ENCODE measurements at places on chromosomes 7 and 10. TPM values are rescaled to one million over a fixed set of nuclear protein-coding genes. Genes with fewer than 3 reads are reported as not detected.

The NKX1-2 gene
- not detected for total RNA-seq

The CTAGE15 gene
- 0.13 TPM for total RNA-seq

The TRIM8 gene
- 56.8 TPM for total RNA-seq

The GBX1 gene
- total RNA-seq = not detected

The CPN1 gene
- total RNA-seq = not detected

The FAM13C gene
- total RNA-seq = 0.11 TPM

The RTKN2 gene
- total RNA-seq = 0.49 TPM

- no peak for DNase-seq
Measured at GRCh38 chr10:35924759-35925158, 282.7 kb upstream of the FZD8 start.

DNA sequence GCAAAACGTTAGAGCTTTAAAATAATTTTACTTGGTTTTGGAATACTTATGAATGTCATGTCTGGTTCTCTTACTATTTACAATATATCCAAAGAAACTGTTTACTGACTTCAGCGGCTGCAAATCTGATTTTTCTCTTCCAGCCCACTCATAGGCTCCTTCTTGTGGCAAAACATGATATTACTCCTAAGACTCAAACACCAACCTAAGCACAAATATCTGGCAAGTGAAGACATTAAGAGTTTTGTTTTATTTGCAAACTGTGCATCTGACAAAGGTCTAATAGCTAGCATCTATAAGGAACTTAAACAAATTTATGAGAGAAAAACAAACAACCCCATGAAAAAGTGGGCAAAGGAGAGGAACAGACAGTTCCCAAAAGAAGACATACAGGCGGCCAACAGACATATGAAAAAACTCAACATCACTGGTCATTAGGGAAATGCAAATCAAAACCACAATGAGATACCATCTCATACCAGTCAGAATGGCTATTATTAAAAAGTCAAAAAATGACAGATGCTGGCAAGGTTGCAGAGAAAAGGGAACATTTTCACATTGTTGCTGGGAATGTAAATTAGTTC is 20.3 kb upstream of the GJC3 start:
- no peak for DNase-seq

GRCh38 chr7:47636081-47636432 is 54.1 kb upstream of the TNS3 start:
- no peak for DNase-seq

- DNase-seq = no peak
Measured at GRCh38 chr10:75497997-75498883, 66.8 kb downstream of the LRMDA start.

- DNase-seq = no peak
Measured at GRCh38 chr10:49615213-49615612, 1.4 kb downstream of the CHAT start.

- DNase-seq = no peak
Measured at GRCh38 chr10:73839276-73839966, 28.0 kb upstream of the NDST2 start.

GRCh38 chr7:50976064-50976463 is 193.4 kb upstream of the GRB10 start:
- no peak for DNase-seq

GRCh38 chr10:23063045-23063972 is 32.1 kb upstream of the MSRB2 start:
- DNase-seq = no peak

DNA sequence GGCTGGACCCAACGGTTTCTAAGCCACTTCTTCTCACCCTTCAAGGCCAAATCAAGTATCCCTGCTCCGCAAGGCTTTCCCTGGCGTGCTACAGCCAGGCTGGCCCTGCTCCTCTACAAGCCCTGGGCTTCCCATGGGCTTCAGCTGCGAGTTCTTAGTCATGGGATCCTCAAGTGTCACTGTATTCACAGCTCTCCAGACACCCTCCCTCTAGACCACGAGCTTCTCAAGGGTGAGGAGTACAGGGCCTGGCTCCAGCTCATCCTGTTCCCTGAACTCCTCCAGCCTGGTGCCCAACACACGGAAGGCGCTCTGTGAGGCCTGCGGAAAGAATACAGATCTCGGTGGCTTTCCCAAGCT is 38.8 kb downstream of the FAM53B start:
- DNase-seq = no peak

- DNase-seq = no peak
Measured at GRCh38 chr7:100099452-100099851, 1.7 kb downstream of the MCM7 start.

GRCh38 chr7:106901828-106902441 is 36.9 kb downstream of the PIK3CG start:
- DNase-seq = no peak

DNA sequence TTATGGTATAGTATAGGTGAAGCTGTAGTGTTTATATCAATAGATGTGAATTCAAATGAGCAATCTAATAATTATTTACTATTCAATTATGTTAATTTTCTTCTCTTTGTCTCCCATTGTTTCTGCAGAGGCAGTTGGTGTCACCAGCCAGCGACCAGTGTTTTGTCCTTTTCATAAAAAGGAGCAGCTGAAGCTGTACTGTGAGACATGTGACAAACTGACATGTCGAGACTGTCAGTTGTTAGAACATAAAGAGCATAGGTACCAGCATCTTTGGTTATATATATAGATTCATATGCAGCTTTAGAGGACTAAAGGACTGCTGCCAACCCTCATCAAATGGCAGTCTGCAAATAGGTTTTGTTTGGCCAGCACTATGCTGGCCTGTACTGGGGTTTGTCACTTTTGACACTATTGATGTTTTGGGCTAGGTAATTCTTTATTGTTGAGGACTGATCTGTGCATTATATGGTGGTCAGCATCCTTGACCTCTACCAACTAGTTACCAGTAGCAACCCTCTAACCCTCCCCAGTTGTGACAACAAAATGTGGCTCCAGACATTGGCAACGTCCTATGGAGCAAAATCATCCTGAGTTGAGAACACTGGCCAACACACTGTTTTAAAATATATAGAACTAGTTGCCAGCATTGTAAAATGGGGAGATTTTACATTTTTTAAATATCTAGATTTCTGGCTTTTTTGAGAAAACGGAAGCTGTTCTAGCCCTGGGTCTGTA is 59.2 kb downstream of the TRIM24 start:
- DNase-seq = no peak

- DNase-seq = no peak
Measured at GRCh38 chr10:25661632-25662031, 272.4 kb upstream of the MYO3A start.

All from pulmonary artery endothelial cell (primary cell).